ENCODE measurements at places on chromosomes 5 and 9.

- DNase-seq = peak; percentile 72
These were observed 13.3 kb upstream of the GPX8 start for GRCh38 chr5:55146543-55147151.

- DNase-seq = no peak
These were observed 16.1 kb downstream of the NOTCH1 start for GRCh38 chr9:136529516-136530460.

DNA sequence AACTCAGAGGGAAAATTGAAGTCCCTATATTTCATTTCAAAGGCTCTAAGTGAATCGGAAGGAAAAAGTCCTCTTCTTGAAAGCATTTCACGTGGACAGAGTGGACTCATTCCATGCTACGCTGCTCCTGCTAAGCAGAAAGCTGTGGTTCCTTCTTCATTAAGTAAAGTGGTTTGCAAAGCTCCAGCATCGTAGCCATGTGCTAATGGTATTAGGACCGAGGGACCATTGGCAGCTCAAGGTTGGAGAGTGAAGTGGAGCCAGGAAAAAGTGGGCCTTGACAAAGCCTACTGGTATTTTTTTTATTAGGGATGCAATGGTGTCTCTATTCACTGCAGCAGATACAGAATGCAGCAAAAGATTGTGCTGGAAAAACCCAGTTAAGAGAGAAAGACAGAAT is 16.4 kb upstream of the SEMA4D start:
- no peak for DNase-seq

DNA sequence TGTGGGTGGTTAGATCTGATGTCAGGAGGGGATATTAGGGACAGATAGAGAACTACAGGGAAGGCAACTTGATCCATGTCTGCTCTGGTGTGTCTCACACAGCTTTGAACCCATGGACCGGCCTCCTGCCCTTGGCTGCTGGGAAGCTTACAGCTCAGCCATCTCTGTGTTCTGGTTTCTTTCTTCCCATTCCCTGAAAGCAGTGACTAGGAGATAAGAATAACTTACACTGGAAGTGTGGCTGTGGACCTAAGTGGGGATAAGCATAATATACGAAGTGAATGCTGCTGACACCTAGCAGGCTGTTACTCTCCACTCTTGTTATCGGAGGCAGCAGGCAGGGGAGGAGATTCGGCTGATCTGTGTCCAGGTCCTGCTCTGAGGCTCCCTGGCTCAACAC is 282.3 kb upstream of the TUT7 start:
- DNase-seq = no peak

GRCh38 chr5:158287643-158288271 is 428.8 kb upstream of the CLINT1 start:
- DNase-seq = no peak

DNA sequence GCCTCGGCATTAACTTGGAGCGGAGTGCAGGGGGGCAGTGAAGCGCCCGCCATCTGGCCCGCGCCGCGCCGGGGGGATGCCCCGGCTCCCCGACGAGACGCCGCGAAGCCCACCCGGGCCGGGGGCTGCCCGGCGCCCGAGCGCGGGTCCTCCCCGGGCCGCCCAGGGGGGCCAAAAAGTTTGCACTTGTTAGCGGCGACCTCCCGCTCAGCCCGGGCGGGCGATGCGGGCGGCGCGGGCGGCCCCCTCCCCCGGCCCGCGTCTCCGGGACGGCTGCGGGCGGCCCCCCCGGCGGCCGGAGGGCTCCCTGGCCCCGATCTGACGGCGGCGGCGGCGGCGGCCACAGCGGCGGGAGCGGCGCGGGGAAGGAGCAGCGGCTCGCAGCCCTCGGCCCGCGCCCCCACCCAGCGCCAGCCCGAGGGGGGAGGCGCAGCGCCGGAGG is at the start of gene NTNG2:
TSS of gene NTNG2 (plus strand) at position 316 of the 442 bp plus-strand sequence. CDS start 4,774 bp downstream, outside the sequence.
- no peak for DNase-seq

- no peak for DNase-seq
These were observed 7.6 kb downstream of the TTC39B start for GRCh38 chr9:15299374-15299939.

- no peak for DNase-seq
These were observed 42.7 kb downstream of the GADD45G start for GRCh38 chr9:89647366-89648128.

DNA sequence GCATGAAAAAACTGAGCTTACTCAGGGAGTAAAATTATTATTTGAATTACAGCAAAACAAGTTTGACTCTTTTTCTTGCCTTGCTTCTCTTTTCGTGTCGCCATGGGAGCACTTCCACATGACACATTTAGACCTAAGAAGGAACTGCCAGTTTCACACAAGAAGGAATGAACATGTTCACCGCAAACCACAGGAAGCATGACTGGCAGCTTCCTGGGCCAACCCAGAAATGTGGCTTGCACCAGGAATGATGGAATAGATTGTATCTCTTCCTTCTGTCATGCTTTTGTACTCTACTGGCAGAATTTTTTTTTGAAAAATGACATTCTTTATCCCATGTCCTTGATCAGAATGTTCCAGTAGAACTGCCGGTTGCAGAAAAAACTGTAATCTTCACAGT is 32.9 kb upstream of the MAN2A1 start:
- no peak for DNase-seq

DNA sequence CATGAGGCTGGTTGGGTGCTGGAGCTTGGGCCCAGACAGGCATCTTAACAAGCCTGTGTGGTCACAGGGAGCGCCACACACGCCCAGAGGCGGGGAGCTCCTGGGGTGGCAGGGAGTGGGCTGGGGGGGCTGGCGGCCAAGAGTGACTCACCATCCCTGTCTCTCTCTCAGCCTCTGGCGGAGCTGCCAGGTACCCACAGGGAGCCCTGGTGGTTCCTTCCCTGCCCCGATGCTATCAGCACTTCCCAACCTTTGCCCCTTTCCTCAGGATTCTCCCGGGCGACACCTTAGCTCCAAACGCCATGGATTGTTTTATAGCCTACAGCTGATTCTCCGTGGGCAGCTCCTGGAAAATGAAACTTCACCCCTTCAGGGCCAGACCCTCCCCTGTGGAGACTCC is 5.5 kb downstream of the SLC9A3 start:
- no peak for DNase-seq

DNA sequence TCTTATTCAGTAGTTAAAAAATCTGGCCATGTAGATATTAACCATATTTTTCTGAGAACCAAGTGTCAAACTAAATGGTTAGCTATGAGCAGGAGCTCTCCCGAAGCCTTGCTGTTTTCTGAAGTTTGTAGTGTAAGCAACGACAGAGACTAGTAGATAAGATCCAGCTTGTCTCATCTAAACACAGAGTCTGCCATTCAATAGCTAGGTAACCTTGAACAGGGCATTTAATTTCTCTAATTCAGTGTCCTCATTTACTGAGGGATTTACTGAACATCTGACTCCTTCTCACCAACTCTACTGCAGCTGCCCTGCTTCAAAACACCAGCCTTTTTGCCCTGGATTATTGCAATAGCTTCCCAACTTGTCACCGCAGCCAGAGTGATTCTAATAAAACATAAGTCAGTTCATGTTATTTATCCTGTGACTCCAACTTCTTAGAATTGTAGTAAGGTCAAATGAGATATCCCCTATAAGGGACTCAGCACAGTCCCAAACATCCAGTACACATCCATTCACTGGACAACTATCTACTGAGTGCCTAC is 337.0 kb downstream of the PLK2 start:
- no peak for DNase-seq

DNA sequence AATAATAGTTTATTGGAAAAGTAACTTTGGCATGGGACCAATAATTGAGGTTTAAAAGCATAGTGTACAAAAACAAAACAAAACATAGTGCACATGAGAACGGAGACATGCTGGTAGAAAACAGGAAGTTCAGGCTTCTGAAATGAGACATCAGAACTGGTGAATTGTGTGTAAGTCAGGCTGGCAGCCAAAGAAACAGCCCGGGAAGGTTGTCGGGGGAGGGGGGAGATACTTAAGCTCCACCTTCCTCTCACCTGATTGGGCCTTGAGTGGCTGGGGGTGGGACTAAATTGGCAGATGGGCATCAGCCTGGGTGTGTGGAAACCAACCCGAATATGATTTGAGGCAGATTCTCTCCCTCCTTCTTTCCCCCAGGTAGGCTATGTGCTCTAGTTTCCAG is 256.3 kb downstream of the SMARCA2 start:
- DNase-seq = no peak

GRCh38 chr5:120936652-120937051 is 472.6 kb downstream of the PRR16 start:
- DNase-seq = no peak

GRCh38 chr5:84403773-84404172 is 19.1 kb upstream of the EDIL3 start:
- no peak for DNase-seq

- no peak for DNase-seq
These were observed 783 bp upstream of the ZFR start for GRCh38 chr5:32445287-32445758.

- DNase-seq = no peak
These were observed 92.5 kb downstream of the CACNA1B start for GRCh38 chr9:137970098-137970497.

GRCh38 chr9:11023201-11023600 is 410.4 kb upstream of the PTPRD start:
- no peak for DNase-seq

- DNase-seq = no peak
These were observed 58.5 kb upstream of the UBAC1 start for GRCh38 chr9:136019681-136020060.

- DNase-seq = no peak
These were observed 108.1 kb downstream of the SGCD start for GRCh38 chr5:156435101-156435500.

- DNase-seq = no peak
These were observed 8.9 kb downstream of the SMAD5 start for GRCh38 chr5:136141561-136141960.

DNA sequence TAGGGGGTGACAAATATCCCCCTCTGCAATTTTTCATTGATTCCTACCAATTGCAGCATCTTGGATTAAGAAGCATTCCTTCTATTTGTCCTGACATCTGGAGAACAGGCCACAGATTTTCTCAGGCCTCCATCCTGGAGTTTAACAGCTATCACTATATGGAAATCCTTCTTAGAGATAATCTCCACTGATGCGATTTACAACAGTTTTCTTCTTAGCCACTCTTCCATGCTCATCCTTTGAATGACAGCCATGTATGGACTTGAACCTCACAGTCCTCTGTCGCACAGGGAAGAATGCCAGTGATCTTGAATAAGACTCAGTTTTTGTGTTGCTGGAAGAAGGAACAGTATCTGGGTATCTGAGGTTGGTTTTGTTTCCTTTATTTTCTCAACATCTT is 73.2 kb downstream of the PGM5 start:
- DNase-seq = no peak

- DNase-seq = no peak
These were observed 50.8 kb downstream of the WDR36 start for GRCh38 chr5:111142932-111143331.

- DNase-seq = no peak
These were observed 62.1 kb downstream of the C5orf15 start for GRCh38 chr5:133906303-133906702.

DNA sequence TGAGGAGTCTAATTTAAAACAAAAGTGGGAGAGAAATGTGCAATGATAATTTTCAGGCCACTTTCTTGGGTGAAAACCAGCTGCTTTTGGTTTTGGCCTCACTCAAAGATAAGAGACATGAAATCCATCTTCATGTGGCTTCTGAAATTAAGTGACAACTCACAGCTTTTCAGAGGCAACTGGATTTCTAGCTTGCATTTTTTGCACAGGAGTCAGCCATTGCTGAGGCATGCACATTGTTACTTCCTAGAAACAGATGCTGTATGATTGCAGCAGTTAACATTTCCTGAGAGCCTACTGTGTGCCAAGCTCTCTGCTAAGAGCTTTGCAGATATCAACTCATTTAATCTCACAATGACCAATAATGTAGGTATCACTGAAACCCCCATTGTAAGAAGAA is 562.6 kb downstream of the NR2F1-AS1 start:
- no peak for DNase-seq

DNA sequence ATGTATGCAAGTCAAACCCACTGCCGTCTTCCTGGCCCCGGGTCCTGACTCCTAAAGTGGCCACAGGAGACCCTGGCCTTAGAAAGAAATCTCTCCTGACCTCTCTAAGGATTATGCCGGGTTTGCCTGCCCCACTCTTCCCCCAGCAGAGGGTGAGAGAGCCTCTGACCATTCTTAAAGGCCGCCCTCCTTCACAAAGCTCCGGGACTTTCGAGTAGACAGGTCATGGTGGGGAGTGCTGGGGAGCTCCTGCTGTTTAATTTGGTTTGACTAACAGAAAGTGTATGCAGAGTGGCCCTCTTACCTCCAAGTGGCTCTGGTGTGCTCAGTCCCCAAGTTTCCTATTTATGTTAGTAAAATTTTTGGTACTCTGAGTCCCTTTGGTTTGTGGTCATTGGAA is 111.8 kb downstream of the LRRC70 start:
- no peak for DNase-seq

- DNase-seq = no peak
These were observed 95.8 kb downstream of the DAPK1 start for GRCh38 chr9:87593359-87593980.

- no peak for DNase-seq
These were observed 153.0 kb downstream of the DENND1A start for GRCh38 chr9:123776708-123777537.

DNA sequence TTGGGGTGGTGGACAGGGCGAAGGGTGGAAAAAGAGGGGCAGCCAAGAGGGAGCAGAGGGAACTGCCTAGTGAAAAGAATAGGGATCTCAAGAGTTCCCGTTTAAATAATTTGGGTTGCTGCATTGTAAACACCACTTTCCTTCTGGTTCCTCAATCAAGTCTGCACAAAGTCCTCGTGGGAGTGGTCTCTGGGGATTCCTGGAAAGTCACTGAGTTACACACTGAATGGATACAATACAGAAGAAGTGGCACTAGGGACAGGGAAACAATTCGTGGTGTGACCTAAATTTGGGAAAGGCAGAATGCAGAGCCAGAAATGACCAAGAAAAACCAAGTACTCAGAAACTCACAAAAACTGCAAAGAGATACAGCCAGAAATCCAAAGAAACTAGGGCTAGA is 161.7 kb downstream of the CDK5RAP2 start:
- no peak for DNase-seq

- DNase-seq = no peak
These were observed 206.5 kb downstream of the GADD45G start for GRCh38 chr9:89811356-89811755.

GRCh38 chr9:129509533-129509928 is 111.4 kb downstream of the C9orf50 start:
- DNase-seq = no peak

DNA sequence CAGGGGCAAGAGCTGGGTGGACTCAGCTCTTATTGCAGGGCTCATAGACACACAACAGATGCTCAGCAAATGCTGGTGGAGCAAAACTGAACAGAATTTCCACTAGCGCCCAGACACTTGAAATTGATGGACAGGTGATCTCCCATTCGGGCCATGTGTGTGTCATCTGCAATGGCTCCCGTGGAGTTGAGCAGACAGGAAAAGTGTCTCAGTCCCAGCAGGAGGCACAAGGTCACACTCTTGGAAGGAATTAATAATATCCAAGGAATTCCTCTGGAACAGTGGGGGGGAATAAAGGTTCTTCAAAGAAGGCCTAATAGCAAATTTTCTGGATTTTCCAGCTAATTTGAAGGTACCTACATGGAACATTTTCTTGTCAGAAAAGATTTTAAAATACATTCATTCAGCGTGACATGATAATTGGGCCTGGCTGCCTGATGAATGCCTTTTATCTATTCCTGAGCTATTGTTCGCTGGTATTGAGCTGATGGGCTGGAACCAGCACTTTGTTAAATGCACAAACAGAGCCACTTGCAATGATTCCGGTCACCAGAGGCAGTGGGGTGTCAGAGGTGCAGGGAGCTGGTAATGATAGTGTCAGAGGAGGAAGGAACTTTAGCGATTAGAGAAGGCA is 31.5 kb upstream of the ALDH1B1 start:
- DNase-seq = no peak
